Activated CD8-positive, alpha-beta T cell treated with anti-CD3 and anti-CD28 coated beads for 36 hours (primary cell): ENCODE measurements at places on chromosomes 7 and 10.

GRCh38 chr10:51266496-51266895 lies 192.2 kb downstream of the PRKG1 start:
- H3K27me3 ChIP-seq: no peaks in the 10 kb centered on the region
- no peaks in the 10 kb centered on the region for H3K4me1 ChIP-seq
- no peaks in the 10 kb centered on the region for H3K36me3 ChIP-seq
- DNase-seq: no peak
- no peak overlapping the region for H3K4me3 ChIP-seq
- H3K27ac ChIP-seq: no peak overlapping the region

DNA sequence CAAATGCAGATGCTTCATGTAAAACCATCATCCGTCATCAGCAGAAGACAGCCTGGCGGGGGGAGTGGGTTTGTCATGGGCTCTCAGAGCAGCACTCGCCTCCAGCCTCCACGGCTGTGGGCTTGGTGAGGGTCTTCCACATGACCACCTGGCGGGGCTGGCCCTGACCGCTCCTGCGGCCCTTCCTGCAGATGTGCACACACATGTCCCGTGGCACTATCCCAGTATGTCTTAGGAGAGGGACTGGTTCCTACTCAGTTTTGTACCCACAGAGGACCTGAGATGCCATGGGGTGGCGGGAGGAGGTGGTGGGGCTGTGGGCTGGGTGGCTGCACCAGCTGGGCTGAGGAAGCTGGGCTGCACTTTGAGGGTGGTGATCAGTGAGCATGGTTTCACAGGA lies 4.7 kb downstream of the IDI2 start:
- H3K27ac ChIP-seq: no peak overlapping the region
- no peaks in the 10 kb centered on the region for H3K27me3 ChIP-seq
- no peaks in the 10 kb centered on the region for H3K4me1 ChIP-seq
- DNase-seq: no peak
- peaks cover 54% of the 10 kb centered on the region for H3K36me3 ChIP-seq

DNA sequence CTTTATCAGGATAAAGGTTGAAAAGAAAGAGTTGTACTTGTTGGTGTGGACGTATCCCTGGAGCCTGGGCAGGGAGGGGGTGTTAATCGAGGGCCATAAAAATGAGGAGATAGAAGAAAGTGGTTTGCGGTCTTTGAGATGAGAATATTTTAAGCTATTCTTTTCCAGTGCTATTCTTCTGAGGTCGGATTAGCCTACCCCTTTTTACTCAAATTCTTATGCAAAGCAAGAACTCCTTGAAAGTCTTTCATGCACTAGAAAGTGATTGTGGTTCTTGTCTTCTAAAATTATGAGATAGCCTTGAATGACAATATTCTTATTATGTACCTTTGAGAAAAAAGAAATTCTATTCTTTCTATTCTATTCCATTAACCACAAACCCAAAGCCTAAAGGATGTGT lies 201.3 kb upstream of the SEMA3C start:
- H3K36me3 ChIP-seq: no peaks in the 10 kb centered on the region
- H3K27me3 ChIP-seq: no peaks in the 10 kb centered on the region
- DNase-seq: no peak
- H3K27ac ChIP-seq: no peak overlapping the region

- no peak overlapping the region for H3K27ac ChIP-seq
- H3K27me3 ChIP-seq: no peaks in the 10 kb centered on the region
- DNase-seq: no peak
- no peaks in the 10 kb centered on the region for H3K36me3 ChIP-seq
Measured at GRCh38 chr10:86673827-86674581, 5.7 kb downstream of the LDB3 start.
